MV-4-11 (cell line): ENCODE measurements at places on chromosomes 12 and 14.
A peak's percentile ranks its signal among the peaks of the same experiment; 100 is the strongest.

- DNase-seq = no peak
These were observed 69.2 kb upstream of the RGS6 start for GRCh38 chr14:71863049-71863448.

GRCh38 chr14:37241198-37241597 lies 43.5 kb downstream of the MIPOL1 start:
- no peak for DNase-seq

GRCh38 chr14:54503486-54503885 lies 6.2 kb upstream of the CGRRF1 start:
- DNase-seq = peak; percentile 58

DNA sequence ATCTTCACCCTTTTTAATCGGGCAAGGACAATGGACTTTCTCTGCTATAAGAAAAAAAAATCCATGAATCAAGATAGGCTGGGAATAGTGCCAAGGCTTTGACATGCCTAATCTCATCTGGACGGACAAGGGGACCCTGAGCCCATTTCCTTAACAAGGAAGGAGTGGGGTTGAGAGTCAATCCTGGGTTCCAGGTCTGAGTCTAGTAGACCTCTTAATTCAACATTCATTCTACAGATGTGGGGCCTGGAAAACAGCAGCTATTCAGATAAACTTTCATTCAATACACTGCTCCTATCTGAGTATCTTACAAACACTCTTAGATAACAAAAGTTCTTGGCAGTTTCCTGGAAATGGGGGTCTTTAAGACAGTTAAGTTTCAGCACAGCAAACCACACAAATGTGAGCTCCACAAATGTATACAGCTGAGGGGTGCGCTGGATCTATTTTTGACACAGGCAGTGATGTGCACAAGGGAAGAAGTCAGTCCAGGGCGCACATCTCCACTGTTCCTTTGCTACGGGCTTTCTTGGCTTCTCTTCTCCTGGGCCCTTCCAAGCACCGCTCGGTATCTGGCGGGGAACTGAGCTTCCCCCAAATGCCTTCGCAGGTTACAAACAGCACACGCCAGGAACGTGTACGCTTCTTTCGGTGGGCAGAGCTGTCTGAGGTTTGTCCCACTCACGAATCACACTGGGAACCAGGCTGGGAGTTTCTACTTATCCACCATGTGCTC lies 82.2 kb upstream of the GPR68 start:
- no peak for DNase-seq

DNA sequence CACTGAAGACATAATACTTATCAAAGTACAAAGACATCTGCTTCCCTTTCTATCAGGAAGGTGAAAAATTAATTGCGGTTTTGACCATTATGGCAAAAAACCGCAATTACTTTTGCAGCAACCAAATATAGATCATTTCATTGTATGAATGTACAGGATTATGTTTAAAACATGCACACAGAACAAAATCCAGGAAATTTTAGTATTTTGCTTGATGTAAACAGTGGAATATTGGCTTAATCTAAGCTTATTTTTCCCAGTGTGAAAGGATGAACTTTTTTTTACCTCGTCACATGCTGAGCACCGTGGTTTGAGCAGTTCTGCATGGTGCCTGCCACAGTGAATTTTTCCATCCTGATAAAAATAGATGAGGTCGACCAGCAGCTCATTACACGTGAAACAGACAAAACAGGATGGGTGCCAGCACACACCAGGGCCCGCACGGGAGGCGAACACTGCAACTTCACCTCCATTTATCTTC lies 121.2 kb downstream of the PRICKLE1 start:
- peak; percentile 20 for DNase-seq

DNA sequence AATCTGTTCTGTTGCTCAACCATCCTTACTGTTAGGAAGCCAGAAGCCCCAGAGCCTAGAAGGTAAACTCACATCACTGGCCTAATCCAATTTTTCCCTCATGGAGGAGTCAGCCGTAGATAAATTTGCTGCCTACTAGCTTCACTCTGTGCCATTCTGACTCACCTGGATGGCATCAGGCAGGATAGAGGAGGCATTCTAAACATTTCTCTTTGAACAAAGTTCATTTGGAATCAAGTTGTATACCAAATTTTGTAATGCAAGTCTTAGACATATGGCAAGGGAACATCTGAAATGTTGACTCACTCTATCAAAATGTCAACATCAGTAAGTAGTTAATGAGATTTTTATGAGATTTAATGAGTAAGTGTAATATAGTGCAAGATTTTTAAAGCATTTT lies 13.6 kb upstream of the TBC1D30 start:
- DNase-seq = no peak

- no peak for DNase-seq
These were observed 28.4 kb upstream of the FBRSL1 start for GRCh38 chr12:132461526-132461925.

DNA sequence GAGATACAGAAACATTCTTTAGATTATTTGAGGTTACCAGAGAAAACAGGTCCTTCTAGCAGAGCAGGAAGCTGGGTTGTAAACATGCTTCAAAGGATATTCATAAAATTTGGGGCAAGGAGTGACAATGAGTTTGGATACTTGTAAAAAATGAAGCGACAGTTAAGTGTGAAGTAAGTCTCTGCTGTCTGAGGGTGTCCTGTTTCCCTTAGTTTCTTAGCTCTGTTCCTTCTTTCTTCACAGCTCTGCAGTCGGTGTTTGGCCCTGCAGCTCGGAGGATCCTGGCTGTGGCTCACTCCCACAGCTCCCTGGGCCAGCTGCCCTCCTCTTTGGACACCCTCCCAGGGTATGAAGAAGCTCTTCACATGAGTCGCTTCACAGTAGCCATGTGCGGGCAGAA lies 10.8 kb downstream of the TMEM52B start:
- DNase-seq = peak; percentile 7

- DNase-seq = no peak
These were observed 81.9 kb downstream of the CFAP54 start for GRCh38 chr12:96571101-96571862.

DNA sequence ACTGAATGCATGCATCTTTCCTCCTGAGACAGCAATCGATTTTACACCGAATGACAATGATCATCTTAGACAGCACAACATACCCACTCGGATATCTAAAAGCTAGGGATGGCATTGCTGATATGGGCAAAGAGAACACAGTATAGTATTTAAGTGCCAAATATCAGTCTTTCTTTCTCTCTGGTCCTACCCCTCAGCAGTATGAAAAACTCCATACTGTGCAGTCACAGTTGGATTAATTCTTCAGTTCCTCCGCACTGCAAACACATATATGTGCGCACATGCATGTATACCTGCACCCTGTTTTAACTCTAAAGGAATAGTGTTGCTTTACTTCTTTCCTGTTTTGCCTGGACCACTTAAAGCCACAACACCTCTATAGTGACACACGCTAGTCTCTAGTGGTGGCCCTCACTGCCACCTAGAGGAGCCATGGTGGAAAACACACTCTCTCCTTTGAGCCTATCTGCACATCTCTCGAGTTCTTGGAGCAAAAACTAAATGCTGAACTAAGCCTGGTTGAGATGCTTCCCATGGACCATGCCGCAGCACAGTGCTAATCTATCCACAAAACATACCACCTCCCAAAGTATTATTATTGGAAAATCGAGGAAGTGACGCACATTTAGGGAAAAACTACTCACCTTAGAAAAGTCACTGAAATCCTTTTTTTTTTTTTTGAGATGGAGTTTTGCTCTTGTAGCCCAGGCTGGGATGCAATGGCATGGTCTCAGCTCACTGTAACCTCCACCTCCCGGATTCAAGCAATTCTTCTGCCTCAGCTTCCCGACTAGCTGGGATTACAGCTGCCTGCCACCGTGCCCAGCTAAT lies 11.9 kb downstream of the TMEM52B start:
- DNase-seq = peak; percentile 71

- no peak for DNase-seq
These were observed 9.9 kb downstream of the AMDHD1 start for GRCh38 chr12:95953000-95953399.

- no peak for DNase-seq
These were observed 59.3 kb downstream of the PRICKLE1 start for GRCh38 chr12:42530284-42530683.

DNA sequence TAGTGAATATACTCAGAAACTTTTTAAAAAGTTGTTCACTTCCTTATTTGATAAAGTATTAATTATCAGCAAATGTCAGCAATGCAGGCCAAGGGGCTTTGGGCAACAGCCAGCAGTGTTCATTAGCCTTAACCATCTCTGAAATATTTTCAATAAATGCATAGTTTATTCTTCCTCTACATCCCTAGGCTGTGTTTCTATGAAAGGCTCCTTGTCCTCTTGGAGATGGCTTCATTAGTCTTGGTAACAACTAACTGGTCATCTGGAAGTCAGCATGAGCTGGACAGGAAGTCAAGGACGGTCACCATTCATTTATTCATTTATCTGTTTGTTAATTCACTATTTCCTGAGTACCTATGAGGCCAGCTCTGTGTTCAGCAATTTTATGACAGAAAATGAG lies 124.0 kb upstream of the TMEM132D start:
- no peak for DNase-seq

DNA sequence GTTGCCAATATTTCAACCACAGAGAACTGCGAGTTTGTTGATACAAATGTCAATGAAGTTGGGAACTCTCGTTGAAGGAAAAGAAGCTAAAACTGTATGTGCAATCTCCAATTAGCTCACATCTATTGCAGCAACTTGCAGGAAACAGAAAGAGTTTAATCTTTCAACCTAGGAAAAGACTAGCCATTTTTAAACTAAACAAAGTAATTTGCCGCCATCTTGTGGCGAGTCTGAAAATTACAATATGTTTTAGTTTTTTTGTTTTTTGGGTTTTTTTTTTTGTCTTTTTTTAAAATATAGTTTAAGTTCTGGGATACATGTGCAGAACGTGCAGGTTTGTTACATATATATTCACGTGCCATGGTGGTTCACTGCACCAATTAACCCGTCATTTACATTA lies 131.2 kb upstream of the FOXG1 start:
- DNase-seq = peak; percentile 21
